ENCODE measurements at places on chromosomes 6 and 20. TPM values are rescaled to one million over a fixed set of nuclear protein-coding genes. Genes with fewer than 3 reads are reported as not detected.

The TPD52L1 gene
- 7.5 TPM for total RNA-seq

The CGA gene
- 0.28 TPM for total RNA-seq

The ZFP57 gene
- not detected for total RNA-seq

The BCL2L1 gene
- total RNA-seq = 83.4 TPM

The ZSCAN12 gene
- 5.8 TPM for total RNA-seq

The ESR1 gene
- total RNA-seq = 1.1 TPM

The CALHM4 gene
- total RNA-seq = 0.19 TPM

The TBXT gene
- total RNA-seq = not detected

The LTB gene
- total RNA-seq = 0.28 TPM

The ALDH8A1 gene
- 0.85 TPM for total RNA-seq

The SPATS1 gene
- not detected for total RNA-seq

The ABHD16B gene
- total RNA-seq = not detected

The TAGAP gene
- total RNA-seq = not detected

The ULBP2 gene
- total RNA-seq = 12.5 TPM

The RNASET2 gene
- 13.2 TPM for total RNA-seq

The CRIP3 gene
- not detected for total RNA-seq

The SLC17A9 gene
- 7.9 TPM for total RNA-seq

The ADGRF1 gene
- total RNA-seq = under 0.01 TPM

The MICA gene
- total RNA-seq = 45.1 TPM

The RHAG gene
- total RNA-seq = not detected

The ASIP gene
- not detected for total RNA-seq

The SIRPB1 gene
- total RNA-seq = 2.5 TPM

The CTCFL gene
- not detected for total RNA-seq

The RAET1L gene
- not detected for total RNA-seq

The BPI gene
- total RNA-seq = not detected

The B4GALT5 gene
- total RNA-seq = 17.1 TPM

Data from regular cardiac myocyte (primary cell).